ENCODE measurements at places on chromosomes 12 and 14. TPM values are rescaled to one million over a fixed set of nuclear protein-coding genes. Genes with fewer than 3 reads are reported as not detected.

PSMB11 gene
- not detected for total RNA-seq

KLRC4 gene
- not detected for total RNA-seq

DNA sequence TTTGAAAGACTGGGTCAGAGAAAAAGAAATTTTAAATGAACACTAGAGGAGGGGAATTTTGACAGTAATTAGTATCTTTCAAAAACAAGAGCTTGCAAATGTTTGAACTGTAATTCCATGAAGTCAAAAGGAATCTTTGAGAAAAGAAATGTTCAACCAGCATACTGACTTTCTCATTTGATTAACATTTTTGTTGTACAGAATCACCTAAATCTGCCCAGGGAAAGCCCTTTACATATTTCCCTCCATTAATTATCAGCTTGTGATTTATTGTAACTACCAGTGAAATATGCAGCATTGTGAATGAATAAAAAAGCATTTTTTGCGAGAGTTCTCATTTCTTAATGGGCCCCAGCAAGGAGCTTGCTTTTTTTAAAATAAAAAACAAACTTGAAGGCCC lies 61.2 kb upstream of the CCDC91 start:
- no peaks in the 10 kb centered on the region for H3K27me3 ChIP-seq
- no peak for DNase-seq
- H3K36me3 ChIP-seq, result no peaks in the 10 kb centered on the region
- peak overlapping the region; percentile 76 for H3K27ac ChIP-seq

DNA sequence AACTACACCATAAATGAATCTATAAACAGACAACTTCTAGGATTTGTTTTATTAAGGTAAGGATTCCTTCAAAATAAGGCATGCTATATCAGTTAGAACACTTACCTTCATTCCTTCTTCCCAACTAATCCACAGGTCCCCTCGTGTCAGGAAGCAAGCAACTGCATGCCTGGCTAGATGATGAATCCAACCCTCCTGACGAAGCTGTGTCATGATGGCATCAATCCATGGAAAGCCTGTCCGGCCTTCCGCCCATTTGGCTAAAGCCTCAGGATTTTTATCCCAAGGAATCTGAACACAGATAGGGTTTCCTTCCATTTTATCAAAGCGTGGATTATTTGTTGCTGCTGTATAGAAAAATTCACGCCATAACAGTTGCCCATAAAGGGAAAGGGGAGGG lies 12.5 kb upstream of the MTERF2 start:
- DNase-seq, result no peak
- peaks cover 8% of the 10 kb centered on the region for H3K4me1 ChIP-seq
- no peak overlapping the region for H3K27ac ChIP-seq

Measured in mesothelial cell of epicardium (in vitro differentiated cells).